ENCODE measurements at places on chromosomes 2 and 18. TPM values are rescaled to one million over a fixed set of nuclear protein-coding genes. Genes with fewer than 3 reads are reported as not detected.

Gene TMEM150A
- total RNA-seq = 25.2 TPM

Gene KCNK3
- 0.53 TPM for total RNA-seq

Gene CABYR
- 3.0 TPM for total RNA-seq

Gene PPP1R1C
- total RNA-seq = 0.93 TPM

All from glomerular endothelial cell (primary cell).